Activated naive CD4-positive, alpha-beta T cell treated with anti-CD3 and anti-CD28 coated beads, Interleukin-2, amount 50 U/mL, for 72 hours (primary cell): ENCODE measurements at places on chromosomes 1 and 21. TPM values are rescaled to one million over a fixed set of nuclear protein-coding genes. Genes with fewer than 3 reads are reported as not detected.

DNA sequence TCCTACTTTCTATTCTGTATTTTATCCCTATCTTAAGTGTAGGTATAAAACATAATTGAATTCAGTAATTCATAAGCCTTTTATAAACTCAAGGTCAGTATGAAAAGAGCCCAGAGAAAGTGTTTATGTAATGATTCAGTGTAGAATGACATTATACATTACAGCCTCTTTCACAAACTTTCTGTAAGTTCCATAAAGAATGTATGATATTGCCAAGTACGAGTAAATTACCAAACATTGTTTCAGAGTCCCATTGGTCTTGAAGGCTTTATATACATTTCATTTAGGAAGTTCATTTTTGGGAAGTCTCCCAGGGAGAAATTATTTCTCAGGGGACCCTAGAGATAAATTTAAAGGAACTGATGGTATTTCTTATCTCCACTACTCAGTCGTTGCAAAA, 37.8 kb upstream of the VAMP3 start:
- no peak for DNase-seq

- no peak for DNase-seq
Observed at GRCh38 chr21:25878344-25878743, 143.6 kb downstream of the GABPA start.

- DNase-seq = peak; percentile 65
Observed at GRCh38 chr1:147669469-147670318, 630 bp downstream of the ACP6 start.

GRCh38 chr1:29972421-29973053, 736.2 kb downstream of the PTPRU start:
- DNase-seq = no peak

GRCh38 chr1:93585059-93585966, 96.3 kb downstream of the BCAR3 start:
- no peak for DNase-seq

DNA sequence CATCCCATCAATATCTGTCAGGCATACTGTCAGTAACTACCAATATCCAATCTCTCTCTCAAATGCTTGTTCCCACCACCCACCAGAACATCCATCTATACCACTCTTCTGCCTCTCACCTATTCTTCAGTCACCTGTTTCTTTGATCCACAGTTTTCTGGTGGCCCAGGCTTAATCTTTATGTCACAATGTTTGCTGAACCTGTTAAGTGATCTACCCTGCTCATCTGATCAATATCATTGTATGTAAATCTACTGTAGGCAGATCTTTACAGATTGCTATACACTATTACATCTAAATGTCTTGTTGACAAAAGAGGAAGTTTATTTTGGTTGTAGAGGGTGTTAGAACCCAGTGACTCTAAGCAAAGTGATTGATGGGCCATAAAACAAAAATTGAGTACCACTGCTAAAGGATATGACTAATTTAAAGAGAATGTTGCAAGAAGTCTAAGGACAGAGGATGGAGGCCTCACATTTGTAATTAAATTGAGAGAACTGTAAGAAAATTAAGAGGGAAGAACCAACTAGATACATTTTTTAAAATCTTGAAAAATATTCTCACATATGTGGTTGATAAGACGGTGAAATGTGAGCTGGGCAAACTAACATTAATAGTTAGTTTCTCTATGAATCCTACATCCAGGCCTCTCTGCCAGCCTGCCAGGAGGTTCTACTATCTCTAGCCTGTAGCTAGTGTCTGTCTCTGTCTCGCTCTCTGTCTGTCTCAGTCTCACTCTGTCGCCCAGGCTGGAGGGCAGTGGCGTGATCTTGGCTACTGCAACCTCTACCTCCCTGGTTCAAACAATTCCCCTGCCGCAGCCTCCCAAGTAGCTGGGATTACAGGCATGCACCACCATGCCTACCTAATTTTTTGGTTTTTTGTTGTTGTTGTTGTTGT, 34.1 kb downstream of the EGLN1 start:
- DNase-seq = no peak

Gene PITHD1
- 68.6 TPM for total RNA-seq

DNA sequence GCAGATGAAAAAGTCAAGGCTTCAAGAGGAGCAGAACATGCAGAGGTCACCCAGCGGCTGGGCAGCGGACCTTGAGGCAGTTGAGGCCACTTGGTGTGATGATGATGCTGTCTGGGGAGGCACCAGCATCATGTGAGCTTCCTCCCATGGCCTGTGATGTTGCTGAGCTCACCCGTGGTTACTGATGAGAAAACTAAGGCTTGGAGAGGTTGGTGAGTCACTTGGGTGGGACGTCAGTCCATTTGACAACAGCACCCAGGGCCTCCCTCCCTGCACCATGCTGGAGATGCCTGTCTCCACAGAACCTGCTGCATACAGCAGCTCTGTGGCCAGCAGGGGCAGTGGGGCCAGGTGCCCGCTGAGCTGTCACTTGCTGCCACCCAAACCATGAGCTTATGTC, 146.8 kb downstream of the NPHP4 start:
- no peak for DNase-seq

- DNase-seq = no peak
Observed at GRCh38 chr1:214236477-214236876, 44.5 kb upstream of the SMYD2 start.

DNA sequence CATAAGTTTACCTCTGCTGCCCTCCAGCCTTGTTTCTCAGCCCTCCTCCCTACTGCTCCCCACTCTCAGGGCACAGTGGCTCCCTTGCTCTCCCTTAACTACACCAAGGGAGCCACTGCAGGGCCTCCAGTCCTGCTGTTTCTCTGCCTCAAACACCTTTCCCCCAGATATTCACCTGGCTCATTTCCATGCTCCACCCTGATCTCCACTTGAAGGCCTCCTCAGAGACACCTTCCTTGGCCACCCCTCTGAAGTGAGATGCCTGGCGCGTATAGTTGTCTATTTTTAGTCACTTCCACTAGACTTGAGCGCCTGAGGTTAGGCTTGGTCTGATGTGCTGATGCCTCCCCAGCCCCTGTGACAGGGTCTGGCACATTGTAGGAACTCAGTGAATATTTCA, 34.9 kb downstream of the SEC16B start:
- DNase-seq = no peak

GRCh38 chr1:6065093-6065858, 19.6 kb downstream of the KCNAB2 start:
- no peak for DNase-seq

DNA sequence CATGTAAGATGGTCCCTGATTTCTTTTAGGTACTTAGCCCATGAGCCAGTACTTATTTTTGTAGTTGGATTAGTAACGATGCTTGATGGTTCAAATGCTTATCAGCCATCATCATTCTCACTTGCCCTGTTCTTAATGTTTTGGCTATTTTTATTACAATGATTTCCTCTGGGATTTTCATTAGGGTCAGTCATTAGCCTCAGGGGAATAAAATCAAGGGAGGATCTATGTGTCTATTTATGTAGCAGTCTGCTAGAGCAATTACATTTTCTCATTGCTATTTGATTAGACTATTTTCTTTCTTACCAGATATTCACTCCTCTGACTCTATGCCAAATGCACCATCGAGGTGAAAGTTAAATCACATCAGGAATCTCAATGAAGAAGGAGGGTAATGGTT, 10.9 kb upstream of the CCT8 start:
- DNase-seq = no peak

DNA sequence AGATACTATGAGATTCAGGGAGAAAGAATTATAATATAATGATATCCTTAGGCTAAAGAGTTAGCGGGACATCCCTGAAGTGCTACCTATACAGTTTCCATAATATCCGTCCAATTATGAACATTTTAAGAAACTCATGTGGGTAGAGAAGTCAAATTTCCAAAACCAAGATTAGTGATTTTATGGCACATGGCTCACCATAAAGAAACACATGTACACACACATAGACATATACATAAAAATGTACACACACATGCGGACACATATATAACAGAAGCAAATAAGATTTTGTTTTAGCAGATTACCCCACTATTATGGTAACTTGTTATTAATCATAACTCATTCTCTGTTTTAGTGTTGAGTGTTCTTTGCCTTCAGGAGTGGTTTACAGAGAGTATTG, 566.7 kb upstream of the NEGR1 start:
- DNase-seq = no peak

- DNase-seq = no peak
Observed at GRCh38 chr1:221611656-221612046, 130.2 kb downstream of the DUSP10 start.

Gene CR1L
- 1.4 TPM for total RNA-seq

DNA sequence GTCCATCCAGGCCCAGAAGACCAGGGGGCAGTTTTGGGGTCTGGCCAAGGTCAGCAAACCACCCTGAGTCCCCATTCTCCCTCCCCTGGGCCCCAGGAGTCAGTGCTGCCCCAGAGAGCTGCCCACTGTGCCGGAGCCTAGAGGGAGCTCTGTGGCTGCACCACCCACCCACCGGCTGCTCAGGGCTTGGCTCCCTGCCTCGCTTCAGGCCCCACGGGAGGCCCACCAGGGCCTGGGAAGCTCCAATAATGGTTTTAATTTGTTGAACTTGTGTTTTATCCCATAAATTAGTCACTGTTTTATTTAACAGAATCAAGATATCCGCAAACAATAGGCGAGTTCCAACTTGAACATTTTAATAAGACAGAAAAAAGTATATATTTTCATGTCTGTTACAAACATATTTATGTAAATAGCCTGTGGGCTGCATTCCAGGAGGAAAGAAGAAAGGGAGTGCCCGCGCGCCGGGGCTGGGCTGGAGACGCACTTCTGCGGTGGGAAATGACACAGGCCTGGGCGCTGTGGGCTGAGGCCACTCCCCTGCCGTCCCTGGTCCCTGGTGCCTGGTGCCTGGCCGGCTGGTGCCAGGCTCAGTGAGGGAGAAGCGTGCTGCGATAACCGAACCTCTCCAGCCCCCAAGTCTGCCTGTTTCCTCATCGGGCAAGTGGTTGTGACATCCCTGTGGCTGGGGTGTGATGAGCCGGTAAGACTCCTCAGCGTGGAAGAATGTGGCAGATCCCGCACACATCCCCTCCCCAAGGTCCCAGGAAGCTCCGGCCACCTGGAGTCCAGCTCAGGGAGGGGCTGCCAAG, 160.5 kb downstream of the PEX14 start:
- DNase-seq = no peak

DNA sequence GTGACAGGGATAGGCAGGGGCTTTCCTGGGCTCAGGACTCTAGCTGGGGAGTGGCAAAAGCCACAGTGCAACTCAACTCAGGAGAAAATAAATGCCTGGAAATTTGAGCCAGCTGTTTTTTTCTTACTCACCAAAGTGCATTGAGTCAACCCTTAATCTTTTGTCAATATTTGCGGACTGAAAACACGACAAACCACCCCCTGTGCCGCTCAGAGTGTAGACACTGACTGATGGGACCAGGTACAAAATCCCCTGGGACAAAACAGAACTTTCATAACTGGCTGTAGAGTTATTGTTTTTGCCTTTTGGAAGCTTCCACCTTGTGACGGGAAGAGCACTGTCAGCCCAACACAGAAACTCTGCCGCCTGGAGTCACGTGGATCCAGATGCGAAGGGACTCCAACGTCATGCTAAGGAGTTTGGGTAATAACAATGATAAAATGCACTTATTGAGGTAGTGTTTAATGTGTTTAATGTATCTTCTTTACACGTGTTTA, 164.6 kb downstream of the PLPP3 start:
- no peak for DNase-seq

DNA sequence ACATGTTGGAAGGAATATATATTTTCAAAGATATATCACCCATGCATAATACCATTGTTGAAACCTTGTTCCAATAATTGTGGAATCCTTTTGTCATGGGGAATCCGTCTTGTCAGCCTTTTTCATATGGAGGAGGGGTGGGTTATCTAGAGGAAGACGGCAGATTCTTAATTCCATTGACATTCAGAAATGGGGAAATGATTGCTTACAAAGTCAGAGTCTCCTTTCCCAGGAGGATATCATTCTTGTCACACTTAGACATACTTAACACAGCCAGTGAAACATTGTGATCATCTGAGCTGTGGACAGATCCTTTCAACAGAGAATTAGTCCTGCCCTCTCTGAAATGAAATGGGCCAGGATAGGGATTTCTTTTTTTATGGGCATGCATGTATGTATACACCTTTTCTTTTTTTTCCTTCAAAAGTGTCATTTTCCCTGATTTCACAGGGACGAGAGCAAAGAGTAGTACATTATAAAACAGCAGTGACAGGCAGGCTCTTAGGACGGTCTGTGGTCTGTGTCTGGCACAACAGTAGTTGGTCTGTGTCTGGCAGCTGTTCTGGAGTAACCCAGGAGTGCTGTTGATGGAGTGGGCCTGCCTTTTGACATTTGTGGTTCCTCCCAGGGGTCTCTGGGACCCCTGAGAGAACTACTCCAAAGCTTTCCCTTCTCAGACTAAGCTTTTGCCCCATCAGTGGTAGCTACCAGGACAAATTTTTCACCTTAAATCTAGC, 50.1 kb downstream of the VPS13D start:
- no peak for DNase-seq

GRCh38 chr1:113276507-113276906, 113.8 kb upstream of the MAGI3 start:
- no peak for DNase-seq

DNA sequence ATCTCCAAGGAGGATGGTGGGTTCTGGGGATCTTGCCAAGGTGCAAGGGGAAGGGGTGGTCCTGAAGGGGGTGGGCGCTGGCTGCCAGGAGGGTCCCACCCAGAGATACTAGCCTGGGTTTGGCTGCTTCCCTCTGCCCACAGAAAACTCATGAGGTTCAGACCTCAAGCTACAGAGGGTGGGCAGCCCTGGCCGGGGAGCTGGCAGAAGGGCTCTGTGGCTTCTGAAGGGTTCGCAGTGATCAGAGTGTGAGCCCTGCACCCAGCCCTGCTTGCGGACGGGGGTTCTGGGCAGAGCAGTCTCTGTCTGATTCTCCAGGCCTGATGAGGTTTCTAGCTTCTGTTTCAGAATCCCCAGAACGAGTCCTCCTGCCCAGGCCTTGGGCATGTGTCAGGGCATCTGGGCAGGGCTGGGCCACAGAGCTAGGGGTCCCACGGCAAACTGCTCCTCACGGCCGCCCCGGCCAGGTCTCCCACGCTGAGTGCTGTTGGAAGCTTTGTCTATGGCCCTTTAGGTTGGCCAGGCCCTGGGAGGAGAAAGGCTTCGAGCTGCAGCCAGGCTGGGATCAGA, 635 bp upstream of the MMEL1 start:
- no peak for DNase-seq
